Left lobe of liver (tissue), 2 donors: ENCODE measurements at places on chromosomes 3 and 15.

DNA sequence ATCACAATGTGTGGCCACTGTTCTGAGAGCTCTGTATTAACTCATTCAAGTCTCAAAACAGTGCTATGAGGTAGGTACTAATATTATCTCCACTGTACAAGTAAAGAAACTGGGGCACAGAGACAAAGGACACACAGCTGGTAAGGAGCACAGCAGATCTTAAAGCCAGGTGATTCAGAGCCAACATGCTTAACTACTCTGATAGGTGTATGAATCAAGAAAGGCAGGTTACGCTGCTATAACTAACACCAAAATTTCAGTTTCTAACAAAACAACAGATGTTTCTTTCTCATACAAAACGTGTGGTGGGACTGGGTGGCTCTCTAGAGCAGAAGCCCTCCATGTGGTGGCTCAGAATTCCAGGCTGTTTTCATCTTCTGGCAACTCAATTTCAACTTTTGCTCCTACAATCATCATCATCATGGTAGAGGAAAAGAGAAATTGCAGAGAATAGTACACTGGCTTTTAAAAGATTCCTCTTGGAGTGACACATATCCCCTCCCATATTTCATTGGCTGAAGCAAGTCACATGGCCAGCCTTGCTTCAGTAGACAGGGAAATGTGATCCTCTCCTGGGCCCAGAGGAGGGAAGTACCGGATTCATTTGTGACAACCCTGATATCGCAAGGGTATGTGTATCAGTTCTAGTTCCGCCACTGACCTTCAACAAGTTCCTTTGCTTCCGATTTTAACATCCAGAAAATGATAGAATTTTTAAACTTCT, 126.2 kb upstream of the PTX3 start:
- DNase-seq, result no peak

DNA sequence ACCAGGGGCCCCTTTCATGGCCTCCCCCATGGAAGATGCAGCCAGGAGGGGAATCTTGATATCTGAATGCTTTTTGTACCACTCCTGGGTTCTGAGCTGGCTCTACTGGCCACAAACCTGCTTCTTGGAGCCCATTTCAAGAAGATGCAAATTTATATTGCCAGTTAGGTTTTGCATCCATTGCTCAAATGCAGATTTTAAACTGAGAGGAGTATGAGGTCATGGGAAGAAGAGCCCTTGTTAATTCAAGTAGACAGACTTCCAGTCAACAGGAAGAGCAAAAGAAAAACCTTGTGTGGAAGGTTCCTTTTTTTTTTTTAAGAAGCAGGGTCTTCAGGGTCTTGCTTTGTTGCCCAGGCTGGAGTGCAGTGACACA, 133.5 kb downstream of the PDZRN3 start:
- no peak for DNase-seq

GRCh38 chr3:47577583-47578118, 1.0 kb downstream of the CSPG5 start:
- peak; percentile 48 for DNase-seq

DNA sequence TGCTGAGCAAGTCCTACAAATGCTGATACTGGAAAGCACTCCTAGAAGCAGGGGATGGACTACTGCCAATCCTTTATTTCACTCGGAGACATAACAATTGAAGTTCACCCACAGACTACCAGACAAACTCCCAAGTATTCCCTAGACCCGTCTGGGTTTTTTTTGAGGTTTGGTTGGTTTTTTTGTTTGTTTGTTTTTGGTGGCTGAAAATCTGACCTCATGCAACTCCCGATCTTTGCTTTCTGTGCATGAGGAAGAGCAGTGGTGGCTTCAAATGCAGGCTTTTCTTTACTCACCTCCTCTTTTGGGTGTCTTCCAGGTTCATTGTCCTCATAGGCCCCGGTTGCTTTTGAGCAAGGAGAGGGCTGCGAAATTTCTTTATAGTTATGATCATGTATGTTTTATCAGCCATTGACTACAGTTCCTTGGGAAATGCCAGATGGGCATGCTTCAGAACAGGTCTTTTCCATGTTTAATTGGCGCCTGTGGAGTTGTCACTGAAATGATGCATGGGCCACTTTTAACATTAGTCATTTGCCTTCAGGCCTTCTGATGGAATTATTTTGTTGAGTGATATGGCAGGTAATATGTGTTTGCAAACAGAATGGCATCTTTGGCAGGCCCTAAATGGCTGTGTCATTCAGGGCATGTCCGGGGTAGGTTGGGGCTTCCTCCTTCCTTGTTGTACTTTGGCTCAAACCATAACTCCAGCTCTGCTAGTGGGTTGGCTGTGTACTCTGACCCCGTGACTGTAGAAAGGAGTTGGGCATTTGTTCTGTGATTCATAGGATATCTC, 81.3 kb upstream of the ZBED2 start:
- DNase-seq, result no peak

- no peak for DNase-seq
These were observed 269.4 kb upstream of the ZPLD1 start for GRCh38 chr3:102165367-102165766.
